ENCODE measurements at places on chromosomes 7 and 10. TPM values are rescaled to one million over a fixed set of nuclear protein-coding genes. Genes with fewer than 3 reads are reported as not detected.
A peak's percentile ranks its signal among the peaks of the same experiment; 100 is the strongest.

DNA sequence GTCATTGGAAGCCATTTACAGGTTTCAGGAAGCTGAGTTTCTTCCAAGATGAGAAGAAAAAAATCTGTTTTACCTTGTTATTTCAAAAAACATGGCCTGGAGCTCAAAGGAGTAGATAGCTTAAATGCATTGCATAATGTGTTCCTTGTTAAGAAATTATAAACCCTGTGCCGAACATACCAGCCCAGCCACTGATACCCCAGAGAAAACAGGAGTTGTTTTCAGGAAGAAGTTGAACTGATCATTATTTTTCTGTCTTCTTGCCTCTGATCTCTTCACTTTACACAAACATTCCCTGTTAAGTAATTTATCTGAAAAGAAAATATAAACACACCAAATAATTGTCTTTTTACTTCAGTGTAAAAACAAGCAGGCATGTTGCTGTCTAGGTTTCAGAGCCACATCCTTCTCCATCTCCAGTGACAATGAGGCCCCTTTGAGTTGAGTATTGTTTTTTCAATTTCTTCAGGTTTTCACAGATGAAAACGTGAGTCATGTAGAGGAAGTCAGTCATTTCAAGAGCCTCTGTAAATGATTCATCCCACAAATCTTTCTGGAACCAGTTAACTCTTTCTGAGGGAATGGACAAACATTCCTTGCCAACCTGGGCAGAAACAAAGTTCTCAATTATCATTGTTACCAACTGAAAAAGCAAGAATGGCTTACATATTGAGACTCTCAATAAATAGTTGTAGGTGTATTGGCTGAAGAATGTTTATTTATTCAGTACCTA lies 244.2 kb downstream of the IPMK start:
- no peak for DNase-seq
- H3K4me3 ChIP-seq: no peak overlapping the region
- H3K36me3 ChIP-seq: no peaks in the 10 kb centered on the region
- no peak overlapping the region for H3K27ac ChIP-seq

- no peak overlapping the region for H3K4me3 ChIP-seq
- H3K36me3 ChIP-seq: no peaks in the 10 kb centered on the region
- H3K4me1 ChIP-seq: no peaks in the 10 kb centered on the region
- no peak for DNase-seq
- no peak overlapping the region for H3K27ac ChIP-seq
- H3K27me3 ChIP-seq: no peaks in the 10 kb centered on the region
These were observed 311.4 kb downstream of the ADARB2 start for GRCh38 chr10:1425879-1426278.

DNA sequence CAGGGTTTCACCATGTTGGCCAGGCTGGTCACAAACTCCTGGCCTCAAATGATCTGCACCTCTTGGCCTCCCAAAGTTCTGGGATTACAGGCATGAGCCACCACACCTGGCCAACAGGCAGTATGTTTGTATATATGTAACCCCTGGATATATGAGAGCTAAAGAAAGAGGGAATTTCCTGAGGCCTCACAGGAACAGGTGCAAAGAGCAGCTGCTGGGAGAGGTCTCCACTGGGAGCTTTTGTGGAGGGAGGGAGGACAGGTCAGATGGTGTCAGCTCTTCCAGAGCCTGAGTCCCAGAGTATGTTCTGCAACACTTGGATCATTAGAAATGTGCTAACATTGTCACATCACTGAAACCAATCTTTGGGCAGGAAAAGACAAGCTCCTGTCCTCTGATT lies 110.1 kb upstream of the KIF5B start:
- no peaks in the 10 kb centered on the region for H3K27me3 ChIP-seq
- H3K27ac ChIP-seq: no peak overlapping the region
- no peaks in the 10 kb centered on the region for H3K4me1 ChIP-seq
- DNase-seq: no peak
- H3K36me3 ChIP-seq: no peaks in the 10 kb centered on the region

The P4HA1 gene
- total RNA-seq: 51.8 TPM

DNA sequence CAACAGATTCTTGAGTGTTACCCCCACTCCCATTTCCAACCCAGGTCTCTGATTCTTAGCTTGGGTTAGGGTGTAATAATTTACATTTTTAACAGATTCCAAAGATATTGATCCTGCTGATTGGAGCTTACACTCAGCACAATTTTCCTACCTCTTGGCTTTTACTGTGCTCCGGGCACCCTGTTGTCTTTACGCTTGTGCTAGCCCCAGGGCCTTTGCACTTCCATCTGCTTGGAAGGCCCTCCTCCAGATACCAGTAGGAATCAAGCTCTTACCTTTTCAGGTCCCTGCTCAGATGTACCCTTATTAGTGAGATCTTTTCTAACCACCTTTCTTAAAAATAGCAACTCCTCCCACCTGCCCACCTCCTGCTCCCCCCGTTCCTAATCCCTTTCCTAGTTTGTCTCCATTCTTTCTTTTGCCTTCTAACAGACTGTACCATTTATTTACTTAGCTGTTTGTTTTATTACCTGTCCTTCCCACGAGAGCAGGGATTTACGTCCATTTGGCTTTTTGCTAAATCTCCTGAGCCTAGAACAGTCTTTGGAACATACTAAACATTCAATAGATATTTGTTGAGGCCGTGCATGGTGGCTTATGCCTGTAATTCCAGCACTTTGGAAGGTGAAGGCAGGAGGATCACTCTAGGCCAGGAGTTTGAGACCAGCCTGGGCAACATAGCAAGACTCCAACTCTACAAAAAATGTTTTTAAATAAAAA lies 316.3 kb downstream of the PRPF18 start:
- H3K4me1 ChIP-seq: no peaks in the 10 kb centered on the region
- H3K27me3 ChIP-seq: no peaks in the 10 kb centered on the region
- no peak overlapping the region for H3K4me3 ChIP-seq
- no peak overlapping the region for H3K27ac ChIP-seq

The BLNK gene
- 8.8 TPM for total RNA-seq

The SMKR1 gene
- not detected for total RNA-seq

- no peaks in the 10 kb centered on the region for H3K36me3 ChIP-seq
- no peak overlapping the region for H3K27ac ChIP-seq
- H3K4me1 ChIP-seq: no peaks in the 10 kb centered on the region
- H3K4me3 ChIP-seq: no peak overlapping the region
These were observed 144.9 kb upstream of the FOXP2 start for GRCh38 chr7:114269714-114270113.

DNA sequence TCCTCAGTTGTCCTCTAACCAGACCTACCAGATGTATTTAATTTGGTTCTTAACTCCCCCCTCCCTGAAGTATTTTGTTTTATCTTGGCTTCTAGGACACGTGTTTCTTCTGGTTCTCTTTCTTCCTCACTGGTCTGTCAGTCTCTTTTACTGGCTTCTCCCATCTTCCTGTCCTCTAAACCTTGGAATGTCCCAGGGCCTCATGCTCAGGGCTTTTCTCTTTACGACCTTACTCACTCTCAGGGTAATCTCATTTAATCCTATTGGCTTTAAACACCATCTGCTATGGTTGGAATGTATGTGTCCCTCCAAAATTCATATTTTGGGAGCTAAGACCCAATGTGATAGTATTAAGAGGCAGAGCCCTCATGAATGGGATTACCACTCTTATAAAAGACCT lies 418.2 kb upstream of the PODXL start:
- no peaks in the 10 kb centered on the region for H3K27me3 ChIP-seq
- H3K27ac ChIP-seq: no peak overlapping the region
- DNase-seq: no peak
- H3K4me3 ChIP-seq: no peak overlapping the region
- no peaks in the 10 kb centered on the region for H3K36me3 ChIP-seq

DNA sequence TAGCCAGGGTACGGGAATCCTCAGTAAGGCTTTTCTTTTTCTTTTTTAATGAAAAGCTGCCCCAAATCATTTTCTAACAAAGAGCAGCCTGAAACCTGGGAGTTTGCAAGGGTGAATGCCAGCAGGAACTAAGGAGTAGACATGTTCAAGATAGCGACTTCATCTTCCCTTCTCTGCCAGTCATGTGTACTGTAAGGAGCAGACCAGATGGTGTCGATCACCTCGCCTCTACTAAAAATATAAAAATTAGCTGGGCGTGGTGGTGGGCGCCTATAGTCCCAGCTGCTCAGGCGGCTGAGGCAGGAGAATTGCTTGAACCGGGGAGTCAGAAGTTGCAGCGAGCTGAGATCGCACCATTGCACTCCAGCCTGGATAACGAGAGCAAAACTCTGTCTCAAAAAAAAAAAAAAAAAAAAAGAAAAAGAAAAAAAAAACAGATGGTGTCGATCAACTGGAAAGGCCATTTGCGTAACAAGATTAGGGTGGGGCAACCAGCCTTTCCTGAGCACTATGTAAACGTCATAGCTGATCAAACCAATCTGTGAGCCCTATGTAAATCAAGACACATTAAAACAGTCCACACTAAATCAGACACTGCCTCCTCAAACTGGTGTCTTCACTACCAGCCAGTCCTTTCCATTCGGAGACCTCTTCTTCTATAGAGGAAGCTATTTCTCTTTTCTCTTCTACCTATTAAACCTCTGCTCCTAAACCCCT lies 33.8 kb downstream of the NOLC1 start:
- peak overlapping the region; percentile 0 for H3K4me3 ChIP-seq
- H3K27ac ChIP-seq: no peak overlapping the region
- DNase-seq: no peak
- no peaks in the 10 kb centered on the region for H3K36me3 ChIP-seq
- no peaks in the 10 kb centered on the region for H3K4me1 ChIP-seq

DNA sequence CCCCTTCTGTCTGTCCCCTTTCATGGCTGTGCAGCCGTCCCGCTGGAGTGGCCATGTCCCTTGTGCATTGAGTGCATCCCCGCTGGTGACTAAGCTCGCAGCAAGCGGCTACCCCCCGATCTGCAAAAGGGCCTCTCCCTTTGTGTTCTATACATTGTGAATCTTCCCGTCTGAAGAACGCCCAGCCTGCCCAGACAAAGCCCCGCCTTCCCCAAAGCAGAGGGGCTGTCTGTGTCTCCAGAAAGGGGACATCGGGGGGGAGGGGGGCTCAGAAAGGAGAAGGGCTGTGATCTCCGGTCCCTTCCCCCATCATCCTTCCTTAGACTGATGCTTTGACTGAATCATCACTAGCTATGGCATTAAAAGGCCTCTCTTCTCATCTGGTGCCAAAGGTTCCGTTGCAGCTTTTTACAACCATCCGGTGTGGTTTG lies 11.9 kb downstream of the NPTX2 start:
- H3K27me3 ChIP-seq: peaks cover 14% of the 10 kb centered on the region
- DNase-seq: no peak
- H3K4me3 ChIP-seq: no peak overlapping the region
- H3K36me3 ChIP-seq: no peaks in the 10 kb centered on the region
- H3K27ac ChIP-seq: no peak overlapping the region

The CYP3A7 gene
- total RNA-seq: 1.6 TPM

The DENND2A gene
- 26.2 TPM for total RNA-seq

DNA sequence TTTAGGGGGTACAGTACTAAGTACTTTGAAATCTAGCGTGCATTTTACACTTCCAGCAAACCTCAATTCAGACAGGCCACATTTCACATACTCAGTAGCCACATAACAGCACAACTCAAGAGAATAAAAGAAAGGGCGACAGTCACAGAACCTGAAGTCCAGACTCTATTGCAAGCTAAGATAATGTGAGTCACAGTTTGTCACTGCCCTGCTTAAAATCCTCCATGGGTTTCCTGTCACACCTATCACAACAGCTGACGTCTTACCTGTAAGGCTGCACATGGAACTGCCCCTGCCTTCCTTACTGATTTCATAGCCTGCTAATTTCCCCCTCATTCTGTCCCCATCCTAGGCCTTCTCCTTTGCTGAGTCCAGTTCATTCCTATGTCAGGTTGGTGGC lies 16.1 kb upstream of the CDK14 start:
- H3K4me3 ChIP-seq: no peak overlapping the region
- H3K27me3 ChIP-seq: no peaks in the 10 kb centered on the region

GRCh38 chr7:136070736-136071505 lies 93.8 kb upstream of the MTPN start:
- H3K4me3 ChIP-seq: no peak overlapping the region
- H3K36me3 ChIP-seq: no peaks in the 10 kb centered on the region
- no peak for DNase-seq
- H3K27ac ChIP-seq: no peak overlapping the region
- H3K4me1 ChIP-seq: no peaks in the 10 kb centered on the region
- H3K27me3 ChIP-seq: no peaks in the 10 kb centered on the region

DNA sequence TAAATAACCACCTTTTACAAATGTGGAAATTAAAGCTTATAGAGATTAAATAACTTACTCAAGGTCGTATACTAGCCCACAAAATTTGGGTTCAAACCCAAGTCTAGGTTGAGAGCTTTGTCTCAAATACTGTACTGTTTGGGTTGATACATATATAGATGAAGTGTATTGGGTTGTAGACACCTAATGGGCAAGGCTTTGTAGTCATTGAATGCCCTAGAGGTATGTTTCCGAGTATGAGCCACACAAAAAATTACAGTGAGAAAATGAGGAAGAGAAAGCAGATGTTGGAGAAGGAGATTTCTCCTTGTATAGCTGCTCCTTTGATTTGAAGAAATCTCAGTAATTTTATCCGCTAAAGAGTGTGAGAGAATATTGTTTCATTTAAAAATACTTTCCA lies 60.6 kb downstream of the C1GALT1 start:
- H3K27me3 ChIP-seq: no peaks in the 10 kb centered on the region
- H3K36me3 ChIP-seq: peaks cover 15% of the 10 kb centered on the region
- no peak for DNase-seq
- H3K4me3 ChIP-seq: no peak overlapping the region
